ENCODE measurements at places on chromosomes 16 and 17.

- no peak for DNase-seq
Observed at GRCh38 chr17:16913463-16913862, 58.5 kb downstream of the TNFRSF13B start.

GRCh38 chr17:57032343-57032742, 52.7 kb upstream of the AKAP1 start:
- DNase-seq = no peak

DNA sequence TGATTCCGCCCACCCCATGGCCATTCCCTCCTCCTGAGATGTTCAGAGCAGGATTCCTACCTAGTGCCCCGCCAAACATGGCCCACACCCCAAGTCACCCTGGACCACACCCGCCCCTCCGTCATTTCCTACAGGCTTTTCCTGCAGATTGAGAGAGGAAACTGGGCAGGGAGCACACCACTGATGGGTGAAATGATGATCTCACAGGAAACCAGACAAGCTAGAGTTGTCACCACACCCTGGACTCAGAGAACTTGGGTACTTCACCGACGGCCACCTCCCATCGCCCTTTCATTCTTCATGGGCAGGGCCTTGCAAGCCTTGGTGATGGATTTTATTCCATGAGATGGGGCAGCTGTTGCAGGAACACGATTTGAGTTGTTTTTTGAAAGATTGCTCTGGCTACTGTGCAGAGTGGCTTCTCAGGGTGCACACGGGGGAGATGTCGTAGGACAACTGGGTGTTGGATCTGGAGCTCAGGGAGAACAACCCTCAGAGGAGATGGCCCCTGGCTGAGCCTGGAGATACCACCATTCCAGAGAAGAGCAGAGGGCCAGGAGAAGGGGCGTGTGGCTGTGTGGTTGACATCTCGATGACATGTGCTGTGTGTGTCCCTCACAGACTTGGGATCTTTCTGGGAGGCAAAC, 7.4 kb upstream of the B9D1 start:
- DNase-seq = no peak

- no peak for DNase-seq
Observed at GRCh38 chr16:84065536-84066132, 23.0 kb upstream of the SLC38A8 start.

DNA sequence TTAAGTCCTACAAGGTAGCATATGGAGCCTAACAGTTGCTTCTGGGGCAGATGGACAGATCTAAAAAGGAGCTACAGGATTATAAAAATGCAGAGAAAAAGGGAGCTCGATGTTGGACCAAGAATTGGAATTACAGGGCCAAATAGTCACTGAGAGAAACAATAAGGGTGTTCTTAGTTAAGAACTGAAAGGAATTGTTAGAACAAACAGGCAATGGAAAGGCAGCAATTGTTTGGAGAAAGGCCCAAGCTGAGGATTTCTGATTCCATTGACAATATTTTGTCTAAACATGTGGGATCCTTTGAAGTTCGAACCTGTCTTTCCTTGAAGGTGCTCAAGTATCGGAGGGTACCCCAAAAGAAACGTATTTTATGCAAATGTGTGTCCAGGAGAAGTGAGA, 513.6 kb upstream of the CDH8 start:
- DNase-seq = no peak

DNA sequence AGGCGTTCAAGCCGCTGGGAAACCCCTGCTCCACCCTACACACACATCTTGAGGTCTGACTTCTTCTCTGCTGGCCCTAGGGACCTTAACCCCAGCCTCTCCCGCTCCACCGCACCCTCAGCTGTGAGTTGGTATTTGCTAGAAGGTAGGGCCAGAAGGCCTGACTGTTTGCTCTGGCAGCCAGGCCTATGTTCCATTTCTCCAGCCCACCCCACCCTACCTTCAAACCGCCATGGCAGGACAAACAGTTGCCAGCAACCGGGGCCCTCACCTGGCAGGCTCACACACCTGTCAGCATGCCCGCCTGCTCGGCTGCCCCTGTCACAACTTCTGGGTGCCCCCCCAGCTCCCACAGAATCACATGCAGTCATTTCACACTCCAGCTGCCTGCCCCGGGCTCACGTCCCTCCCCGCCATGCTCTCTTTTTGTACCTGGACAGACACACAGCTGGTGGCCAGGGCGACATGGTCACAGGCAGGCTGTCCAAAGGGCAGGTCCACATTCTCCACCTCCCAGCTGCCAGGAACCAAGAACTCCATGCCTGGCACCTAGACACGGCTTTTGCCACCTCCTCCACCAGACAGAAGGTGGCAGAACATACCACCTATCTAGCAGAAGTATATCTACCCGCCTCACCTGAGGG, 2.6 kb upstream of the ATP2A3 start:
- no peak for DNase-seq

DNA sequence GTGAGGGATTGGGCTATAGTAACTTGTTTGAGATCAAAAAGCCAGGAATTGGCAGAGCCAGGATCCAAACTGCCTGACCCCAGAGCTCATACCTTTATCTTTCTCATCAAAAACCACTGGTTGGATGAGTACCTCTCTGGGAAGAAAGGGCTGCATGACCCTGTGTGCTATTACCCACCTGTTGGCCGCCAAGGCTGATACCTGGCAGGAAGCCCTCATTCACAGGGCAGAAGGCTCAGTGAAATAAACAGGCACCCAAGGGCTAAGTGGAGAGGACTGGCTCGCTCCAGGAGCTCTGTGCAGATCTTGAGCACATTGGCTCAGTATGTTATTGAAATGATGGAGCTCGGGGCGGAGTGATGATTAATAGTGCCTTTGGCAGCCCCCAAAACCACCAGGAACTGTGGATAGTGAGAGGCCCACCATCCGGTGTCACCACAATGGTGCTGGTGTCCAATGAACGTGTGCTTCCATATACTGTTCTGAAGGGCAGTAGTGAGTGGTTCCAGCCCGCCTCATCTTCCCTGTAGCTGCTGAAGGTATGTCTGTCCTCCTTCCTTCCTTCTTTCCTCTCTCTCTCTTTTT, 197.6 kb downstream of the MSI2 start:
- DNase-seq = no peak

DNA sequence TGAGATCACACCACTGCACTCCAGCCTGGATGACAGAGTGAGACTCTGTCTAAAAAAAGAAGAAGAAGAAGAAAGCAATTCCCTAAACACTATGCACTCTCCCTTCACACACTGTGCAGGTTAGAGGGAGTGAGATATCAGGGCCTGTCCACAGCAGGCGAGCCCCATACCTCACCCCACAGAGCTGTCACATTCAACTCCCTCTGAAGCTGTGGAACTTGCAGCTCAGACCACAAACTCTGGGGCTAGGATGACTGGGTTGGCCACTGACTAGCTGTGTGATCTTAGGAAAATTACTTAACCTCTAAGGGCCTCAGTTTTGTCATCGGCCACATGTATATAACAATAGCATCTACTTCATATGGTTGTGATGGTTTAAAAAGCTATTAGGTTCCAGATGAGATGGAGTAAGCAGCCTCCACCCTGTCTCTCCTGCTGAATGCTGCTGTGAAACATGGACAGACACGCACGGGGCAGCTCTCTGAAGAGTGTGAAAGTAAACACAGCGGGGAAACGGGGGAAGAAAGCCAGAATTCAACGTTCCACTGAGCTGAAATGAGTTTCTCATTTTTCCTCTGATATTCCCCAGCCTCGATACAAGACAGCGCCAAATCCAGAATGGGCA, 13.6 kb upstream of the PYY start:
- DNase-seq = no peak

- no peak for DNase-seq
Observed at GRCh38 chr17:50186661-50187393, 14.6 kb downstream of the COL1A1 start.

GRCh38 chr17:78670850-78671725, 93.9 kb upstream of the DNAH17 start:
- no peak for DNase-seq

DNA sequence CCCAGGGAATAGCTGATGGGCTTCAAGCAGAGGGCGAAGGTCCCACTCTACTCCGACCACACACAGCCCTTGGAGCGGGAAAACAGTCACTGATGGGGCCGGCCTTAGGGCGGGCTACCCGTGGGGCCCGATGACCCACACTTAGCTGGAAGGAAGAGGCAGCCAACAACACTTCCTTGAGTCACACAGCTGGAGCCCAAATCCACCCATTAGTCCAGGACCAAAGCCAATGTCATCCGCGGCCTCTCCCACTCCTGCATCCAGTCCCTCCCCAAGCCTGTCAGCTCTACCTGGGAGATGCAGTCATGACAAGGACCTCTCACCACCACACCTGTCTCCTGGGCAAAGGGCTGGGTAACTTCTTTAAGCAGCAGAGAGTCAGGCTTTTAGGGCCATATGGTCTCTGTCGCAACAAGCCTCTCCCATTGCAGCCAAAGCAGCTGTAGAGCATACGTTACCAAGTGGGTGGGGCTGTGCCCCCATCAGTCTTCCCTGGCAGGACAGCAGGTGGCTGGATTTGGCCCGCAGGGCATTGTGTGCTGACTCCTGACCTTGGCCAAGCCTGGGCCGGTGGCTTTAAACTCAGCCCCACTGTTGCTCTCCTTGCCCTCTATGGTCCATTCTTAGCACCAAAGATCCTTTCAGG, 110.7 kb downstream of the SOCS1 start:
- DNase-seq = no peak

DNA sequence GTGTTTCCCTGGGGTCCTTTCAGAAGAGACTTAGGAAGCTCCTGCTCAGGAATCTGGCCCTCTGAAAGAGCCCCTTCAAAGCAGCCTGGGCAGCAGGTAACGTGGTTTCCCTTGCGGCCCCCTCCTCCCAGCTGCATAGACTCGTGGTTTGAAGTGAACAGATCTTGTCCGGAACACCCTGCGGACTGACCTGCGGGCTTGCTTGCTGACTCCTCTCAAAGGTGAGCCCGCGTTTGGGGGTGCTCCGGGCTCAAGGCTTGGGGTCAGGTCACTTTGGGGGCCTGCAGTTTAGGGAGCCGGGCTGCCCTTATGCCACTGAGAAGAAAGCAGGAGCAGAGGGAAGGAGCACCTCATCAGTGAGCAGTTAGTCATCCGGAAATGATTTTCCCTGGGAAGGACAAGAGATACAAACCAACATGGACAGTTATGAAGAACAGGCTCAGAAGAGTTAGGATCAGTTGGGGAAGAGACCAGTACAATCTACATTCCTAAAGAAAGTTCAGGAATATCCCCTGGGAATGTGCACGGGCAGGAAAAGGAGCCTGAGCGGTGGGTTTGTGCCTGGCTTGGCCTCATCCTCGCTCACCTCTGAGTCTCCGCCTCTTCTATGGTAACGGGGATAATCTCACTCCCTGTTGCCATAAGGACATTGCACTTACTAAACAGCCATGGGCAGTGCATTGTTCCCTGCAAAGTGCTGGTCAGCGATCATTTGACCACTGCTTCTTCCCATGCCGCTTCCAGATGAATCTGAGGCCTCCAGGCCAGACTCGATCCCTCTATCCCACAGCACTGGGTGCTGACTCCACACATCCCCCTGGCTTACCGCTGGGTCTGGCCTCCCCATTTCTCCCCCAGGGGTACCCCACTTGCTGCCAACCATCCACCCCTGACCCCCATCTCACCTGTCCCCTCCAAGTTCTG, 10.0 kb downstream of the LDHD start:
- no peak for DNase-seq

DNA sequence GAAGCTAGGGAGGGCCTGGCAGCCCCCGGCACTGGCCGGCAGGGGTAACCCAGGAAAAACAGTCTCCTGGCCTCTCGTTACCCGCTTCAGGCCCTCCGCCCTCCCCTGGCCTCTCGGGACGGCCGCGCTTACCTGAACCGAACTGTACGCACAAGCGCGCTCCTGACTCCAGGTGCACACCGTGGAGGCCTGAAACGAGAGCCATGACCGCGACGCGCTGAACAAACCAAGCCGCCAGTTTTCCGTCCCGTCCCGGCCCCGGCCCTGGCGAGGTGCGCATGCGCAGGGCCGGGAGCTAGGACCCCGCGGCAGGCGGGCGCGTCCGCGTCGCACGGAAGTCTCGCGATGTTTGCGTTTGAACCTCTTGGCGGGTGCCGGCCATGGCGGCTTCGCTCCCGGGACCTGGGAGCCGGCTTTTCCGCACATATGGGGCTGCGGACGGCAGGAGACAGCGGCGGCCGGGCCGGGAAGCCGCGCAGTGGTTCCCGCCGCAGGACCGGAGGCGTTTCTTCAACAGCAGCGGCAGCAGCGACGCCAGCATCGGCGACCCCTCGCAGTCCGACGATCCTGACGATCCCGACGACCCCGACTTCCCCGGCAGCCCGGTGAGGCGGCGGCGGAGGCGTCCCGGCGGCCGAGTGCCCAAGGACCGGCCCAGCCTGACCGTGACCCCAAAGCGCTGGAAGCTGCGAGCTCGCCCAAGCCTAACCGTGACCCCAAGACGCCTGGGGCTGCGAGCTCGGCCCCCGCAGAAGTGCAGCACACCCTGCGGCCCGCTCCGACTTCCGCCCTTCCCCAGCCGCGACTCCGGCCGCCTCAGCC, at the start of gene HASPIN:
HASPIN (plus strand) TSS at position 348 of the 822 bp plus-strand sequence; CDS start at position 381, 33 bp downstream.
- peak; percentile 69 for DNase-seq

- DNase-seq = no peak
Observed at GRCh38 chr17:20852990-20853370, 189.8 kb downstream of the USP22 start.

GRCh38 chr16:8398548-8398947, 191.8 kb downstream of the TMEM114 start:
- DNase-seq = no peak

GRCh38 chr16:27985981-27986380, 77.5 kb downstream of the GSG1L start:
- DNase-seq = no peak

GRCh38 chr16:17367036-17367435, 103.7 kb downstream of the XYLT1 start:
- DNase-seq = no peak

DNA sequence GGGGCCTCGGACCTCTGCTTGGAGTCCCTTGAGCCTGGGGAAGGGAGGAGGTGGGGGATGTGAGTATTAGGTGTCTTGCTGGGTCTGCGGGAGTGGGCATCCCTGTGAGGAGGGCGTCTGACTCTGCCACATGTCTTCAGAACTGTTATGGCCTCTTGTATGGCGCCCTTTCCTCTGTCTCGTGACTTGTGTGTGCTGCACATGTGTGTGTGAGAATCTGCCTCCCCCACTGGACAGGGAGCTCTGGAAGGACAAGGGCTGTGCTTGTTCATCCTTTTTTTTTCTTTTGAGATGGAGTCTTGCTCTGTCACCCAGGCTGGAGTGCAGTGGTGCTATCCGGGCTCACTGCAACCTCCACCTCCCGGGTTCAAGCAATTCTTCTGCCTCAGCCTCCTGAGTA, 33.4 kb downstream of the ARHGAP23 start:
- no peak for DNase-seq

DNA sequence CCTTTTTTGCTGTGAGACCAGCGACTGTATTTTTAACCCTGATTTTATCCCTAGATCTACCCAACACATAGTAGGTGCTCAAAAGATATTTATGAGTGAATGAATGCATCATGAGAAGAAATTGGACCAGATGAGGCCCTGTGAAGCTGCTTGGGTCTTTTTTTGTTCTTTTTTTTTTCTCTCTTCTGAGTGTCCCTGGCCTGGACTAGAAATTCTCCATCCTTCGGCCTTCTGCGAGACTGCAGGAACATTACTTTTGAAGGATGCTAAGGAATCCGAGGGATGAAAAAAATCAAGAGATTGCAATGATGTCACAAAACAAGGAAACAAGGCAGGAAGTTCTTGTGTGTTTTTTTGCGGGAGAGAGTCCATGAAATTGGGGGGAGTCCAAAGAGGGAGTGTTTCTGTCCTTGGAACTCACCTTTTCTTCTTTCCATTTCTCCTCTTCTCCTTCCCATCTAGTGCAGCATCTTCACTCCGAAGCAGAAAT, 560 bp upstream of the RUSF1 start:
- no peak for DNase-seq
